T follicular helper cell (primary cell): ENCODE measurements at places on chromosomes 3 and 15.
A peak's percentile ranks its signal among the peaks of the same experiment; 100 is the strongest.

DNA sequence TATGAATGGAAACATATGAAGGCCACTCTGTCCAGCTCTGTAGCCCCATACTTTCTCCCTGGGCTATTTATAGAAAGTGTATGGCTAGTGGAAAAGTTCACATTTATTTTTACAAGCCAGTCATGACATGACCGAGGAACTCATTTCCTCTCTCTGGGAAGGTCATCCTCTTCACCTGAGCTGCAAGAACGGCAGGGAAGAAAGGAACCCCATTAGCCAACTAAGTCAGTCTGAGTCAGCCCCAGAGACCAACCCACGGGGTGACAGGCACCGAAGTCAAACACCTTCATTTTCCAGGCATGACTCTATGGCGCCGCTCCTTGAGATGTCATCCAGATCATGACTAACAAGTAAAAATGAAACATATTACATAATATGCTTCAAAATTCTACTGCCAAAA, 4.8 kb downstream of the PAQR9 start:
- DNase-seq = no peak

- DNase-seq = no peak
These were observed 182.2 kb downstream of the RAP2B start for GRCh38 chr3:153343988-153344782.

DNA sequence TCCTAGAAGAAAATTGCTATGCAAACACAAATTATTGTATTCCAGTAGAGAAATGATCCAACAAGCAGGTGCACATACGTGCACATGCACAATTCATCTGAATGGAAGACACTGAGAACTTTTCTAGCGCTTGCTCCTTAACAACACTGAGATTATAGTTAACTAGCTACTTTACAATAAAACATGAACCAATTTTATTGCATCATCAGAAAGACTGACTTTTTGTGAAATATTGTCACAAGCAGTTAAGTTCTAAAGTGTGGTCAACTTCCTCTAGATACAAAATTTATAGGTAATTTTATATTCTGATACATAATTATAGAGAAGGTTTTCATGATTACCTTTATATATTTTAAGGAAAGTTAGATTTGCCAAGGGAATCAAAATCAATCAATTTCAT, 135.4 kb downstream of the ABI3BP start:
- no peak for DNase-seq

DNA sequence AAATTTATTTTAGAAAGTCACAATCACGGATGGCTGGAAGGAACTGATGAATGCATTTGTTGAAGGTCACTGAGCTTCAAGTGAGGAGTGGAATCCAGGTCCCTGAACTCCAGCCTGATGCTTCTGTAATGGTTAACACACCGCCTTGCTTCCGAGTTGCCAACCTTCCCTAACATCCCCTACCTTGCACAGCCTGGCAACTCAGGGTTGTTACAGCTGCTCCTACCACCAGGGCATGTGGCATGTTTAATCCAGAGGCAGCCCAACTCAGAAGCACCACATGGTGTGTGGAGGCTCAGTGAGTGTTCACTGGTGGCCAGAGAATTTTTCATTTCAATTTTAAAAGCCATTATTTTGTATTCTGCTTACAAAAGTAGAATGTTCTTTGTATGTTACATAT, 4.9 kb downstream of the TM2D3 start:
- DNase-seq = no peak

DNA sequence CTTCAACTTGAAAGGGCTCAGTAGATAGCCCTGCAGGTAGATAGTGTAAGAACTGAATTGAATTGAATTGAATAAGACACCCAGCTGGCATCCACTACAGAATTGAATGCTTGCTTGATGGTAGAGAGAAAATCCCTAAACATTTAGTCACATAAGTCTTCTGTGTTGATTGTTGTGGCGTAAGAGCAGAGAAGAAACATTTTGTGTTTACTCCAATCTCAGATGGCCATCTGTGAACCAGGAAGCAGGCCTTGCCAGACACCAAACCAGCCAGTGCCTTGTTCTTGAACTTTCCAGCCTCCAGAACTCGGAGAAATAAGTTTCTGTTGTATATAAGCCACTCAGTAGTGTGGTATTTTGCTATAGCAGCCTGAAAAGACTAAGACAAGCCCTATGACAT, 43.6 kb downstream of the SST start:
- DNase-seq = no peak

DNA sequence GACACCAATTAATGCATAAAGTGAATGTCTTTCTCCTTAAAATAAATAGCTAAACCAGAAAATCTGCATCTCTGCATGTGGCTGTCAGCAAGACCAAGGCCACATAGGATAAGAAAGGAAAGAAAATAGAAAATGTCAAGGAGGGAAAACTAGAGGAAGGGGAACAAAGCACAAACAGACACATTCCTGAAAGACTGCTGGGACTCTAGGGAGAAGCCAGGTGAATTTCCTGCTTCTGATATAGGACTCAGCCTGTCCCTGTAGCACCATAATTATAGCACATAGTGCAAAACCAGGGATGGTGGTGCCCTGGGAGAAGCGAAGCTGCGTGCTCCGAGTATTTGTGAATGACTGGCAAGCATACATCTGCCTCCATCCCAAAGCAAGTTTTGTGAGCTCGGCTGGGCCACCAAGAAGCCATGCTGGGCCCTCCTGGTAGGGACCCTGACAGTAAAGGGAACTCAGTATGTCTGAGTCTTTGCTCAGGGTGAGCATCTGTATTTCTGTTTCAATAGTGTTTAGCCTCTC, 14.2 kb downstream of the FSTL1 start:
- DNase-seq = no peak

GRCh38 chr3:5136211-5136918, 14.3 kb downstream of the ARL8B start:
- peak; percentile 15 for DNase-seq

- DNase-seq = no peak
These were observed 68.7 kb downstream of the GBE1 start for GRCh38 chr3:81692766-81693165.

DNA sequence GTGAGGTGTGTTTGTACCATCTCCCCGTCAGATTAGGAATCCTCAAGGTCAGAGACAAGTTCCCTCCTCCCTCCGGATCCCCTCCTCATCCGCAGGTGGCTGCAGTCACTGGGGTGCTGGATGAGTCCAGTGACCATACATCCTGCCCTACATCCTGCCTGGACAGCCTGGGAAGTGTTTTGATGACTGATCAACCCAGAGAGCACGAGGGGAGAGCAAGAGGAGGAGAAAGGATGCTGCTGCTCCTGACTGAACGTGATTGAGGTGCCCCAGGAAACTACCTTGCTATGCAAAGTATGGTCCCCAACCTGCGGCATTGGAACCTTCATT, 65.1 kb downstream of the SLC12A8 start:
- no peak for DNase-seq

- DNase-seq = no peak
These were observed 123.7 kb downstream of the MTHFS start for GRCh38 chr15:79773128-79773527.

- no peak for DNase-seq
These were observed 158.7 kb upstream of the ROBO1 start for GRCh38 chr3:79926522-79926921.

DNA sequence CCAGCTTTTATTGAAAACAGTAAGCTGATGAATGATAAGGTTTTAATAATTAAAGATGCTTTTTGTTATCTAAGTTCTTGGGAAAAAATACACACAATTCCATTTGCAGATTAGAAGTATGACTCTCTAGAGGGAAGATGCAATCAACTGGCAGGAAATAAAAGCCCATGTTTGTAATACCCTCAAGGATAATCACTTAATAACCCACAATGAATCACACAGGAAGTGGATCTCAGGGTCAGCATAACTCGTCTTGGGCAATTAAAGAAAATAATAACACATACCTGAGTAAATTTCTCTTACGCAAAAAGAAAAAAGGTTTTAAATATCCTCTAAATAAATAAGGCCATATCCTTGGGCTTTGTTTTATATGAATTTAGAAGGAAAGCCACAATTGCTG, 9.4 kb upstream of the EID1 start:
- DNase-seq = no peak

DNA sequence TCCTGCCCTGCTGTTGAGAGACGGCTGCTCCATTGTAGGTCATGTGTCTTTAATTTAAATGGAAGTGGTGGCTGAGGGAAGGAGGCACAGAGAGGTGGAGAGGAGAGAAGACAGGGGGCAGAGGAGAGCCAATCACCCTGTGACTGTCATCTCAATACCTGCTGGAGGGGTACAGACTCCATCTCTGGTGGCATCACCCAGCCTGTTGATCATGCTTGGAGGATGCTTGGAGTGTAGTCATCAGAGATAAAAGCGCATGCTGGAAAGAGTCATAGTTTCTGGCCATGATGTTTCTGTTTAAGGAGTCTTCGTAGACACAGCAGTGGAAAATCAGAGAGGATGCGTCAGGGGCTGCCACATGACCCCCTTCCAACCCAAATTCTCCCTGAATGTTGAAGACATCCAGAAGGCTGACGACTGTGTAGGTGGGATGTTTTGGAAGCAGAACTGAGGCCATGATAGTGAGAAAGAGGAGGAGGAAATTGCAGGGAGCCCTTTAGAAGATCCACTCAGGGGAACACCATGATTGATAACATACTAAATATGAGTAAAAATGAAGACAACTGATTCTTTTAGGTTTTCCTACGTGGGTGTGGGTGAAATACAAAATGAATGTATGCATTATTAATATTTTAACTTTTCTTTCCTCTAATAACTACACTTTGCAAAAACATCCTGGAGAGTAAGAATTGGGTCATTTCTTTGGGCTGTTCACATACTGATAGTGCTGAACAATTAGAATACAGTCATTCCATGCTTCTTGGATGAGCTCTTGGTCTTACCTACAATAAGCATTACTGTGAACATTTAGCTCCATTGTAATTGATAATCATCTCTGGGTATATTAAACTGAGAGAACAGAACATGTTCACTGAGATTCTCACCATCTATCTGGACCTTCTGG, 210.6 kb upstream of the ATP10A start:
- DNase-seq = no peak

- no peak for DNase-seq
These were observed 456.3 kb upstream of the ARRDC4 start for GRCh38 chr15:97504031-97504792.

GRCh38 chr3:129855832-129856419, 37.6 kb downstream of the TMCC1 start:
- DNase-seq = no peak

DNA sequence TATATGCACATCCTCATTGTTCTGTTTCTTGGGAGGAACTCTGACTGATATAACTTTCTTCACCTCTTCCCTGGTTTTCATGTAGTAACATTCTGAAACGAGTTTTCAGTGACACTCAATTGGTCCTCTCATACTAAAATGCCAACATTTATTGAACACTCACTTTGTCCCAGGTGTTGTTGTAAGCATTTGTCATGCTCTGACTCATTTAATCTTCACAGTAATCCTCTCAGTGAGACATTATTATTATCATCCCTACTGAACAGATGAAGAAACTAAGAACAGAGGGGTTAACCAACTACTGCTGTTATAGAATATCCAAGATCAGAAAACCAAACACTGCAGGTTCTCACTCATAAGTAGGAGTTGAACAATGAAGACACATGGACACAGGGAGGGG, 94.1 kb upstream of the MRPL3 start:
- no peak for DNase-seq

GRCh38 chr3:182490596-182491491, 302.5 kb upstream of the ATP11B start:
- no peak for DNase-seq

GRCh38 chr3:12396471-12396870, 87.8 kb upstream of the TSEN2 start:
- DNase-seq = no peak

GRCh38 chr3:192927016-192927415, 9.4 kb upstream of the MB21D2 start:
- no peak for DNase-seq

DNA sequence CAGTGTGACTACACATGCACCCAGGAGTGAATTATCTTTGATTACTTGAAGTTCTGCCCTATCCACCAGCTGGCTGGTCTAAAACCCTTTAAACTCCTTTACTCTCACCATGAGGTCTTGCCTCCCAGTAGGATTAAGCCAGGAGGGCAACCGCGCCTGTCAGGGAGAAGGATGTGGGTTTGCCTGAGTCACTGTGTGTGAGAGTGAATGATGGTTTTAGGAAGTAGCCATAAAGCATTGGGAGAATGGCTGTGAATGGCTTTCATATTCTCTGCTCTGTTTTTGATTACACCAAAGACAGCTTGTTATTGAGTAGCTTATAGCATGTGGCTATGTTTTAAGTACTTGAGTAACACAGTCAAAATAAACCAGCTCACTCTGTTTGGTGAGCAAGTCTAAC, 637.7 kb upstream of the TBL1XR1 start:
- no peak for DNase-seq

DNA sequence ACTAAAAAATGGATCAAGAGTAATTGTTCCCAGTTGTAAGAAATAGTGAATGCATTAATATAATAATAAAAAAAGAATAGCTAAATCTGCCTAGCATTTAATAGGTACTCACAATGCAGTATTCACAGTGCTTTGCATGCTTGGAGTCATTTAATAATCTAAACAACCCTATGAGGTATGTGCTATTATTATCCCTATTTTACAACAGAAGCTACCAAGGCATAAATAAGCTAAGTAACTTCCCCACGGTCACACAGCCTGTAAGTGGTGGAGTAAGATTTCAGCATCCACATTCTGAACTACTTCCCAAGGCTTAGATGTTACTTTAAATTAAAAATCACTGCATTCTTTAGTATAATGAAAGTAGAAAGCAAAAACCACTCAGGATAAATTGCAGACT, 102.9 kb downstream of the PLCH1 start:
- no peak for DNase-seq

DNA sequence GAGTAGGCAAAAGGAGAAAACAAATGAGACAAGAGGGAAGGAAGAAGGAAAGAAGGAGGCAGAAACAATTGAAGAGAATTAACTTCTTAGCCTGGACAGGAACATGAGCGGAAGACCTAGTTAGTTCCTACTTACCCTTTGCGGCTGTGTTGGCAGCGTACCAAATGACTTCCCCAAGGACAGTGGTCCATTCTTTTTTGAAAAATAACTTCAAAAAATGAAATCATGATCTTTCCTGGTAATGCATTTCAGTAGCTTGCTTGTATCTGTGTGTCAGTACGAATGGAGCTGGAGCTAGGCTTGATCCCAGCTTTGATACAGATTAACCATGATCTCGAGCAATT, 41.5 kb upstream of the CFAP161 start:
- no peak for DNase-seq

- no peak for DNase-seq
These were observed 1.5 kb downstream of the TRPC1 start for GRCh38 chr3:142725357-142725739.

DNA sequence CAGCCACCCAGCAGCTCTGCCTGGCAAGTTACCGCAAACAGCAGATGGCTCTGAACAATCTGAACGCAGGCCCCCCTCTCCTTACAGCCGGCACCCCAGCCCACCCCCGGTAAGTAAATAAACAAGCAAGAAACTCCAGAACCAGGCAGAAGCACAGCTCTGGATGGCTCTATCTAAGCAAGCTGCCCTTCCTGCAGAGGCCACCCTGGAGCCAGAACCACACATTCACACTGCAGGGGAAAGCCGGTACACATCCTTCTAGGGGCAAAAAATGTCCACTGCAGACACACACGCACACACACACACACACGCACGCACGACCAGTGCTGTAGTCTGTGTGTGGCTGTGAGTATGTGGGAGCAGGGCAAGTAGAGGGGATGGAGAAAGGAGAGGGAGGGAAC, 63.9 kb downstream of the ADCY5 start:
- DNase-seq = no peak

- DNase-seq = no peak
These were observed 524.1 kb upstream of the CFAP20DC start for GRCh38 chr3:59573911-59574310.
